ENCODE measurements at places on chromosomes 12 and 14.

DNA sequence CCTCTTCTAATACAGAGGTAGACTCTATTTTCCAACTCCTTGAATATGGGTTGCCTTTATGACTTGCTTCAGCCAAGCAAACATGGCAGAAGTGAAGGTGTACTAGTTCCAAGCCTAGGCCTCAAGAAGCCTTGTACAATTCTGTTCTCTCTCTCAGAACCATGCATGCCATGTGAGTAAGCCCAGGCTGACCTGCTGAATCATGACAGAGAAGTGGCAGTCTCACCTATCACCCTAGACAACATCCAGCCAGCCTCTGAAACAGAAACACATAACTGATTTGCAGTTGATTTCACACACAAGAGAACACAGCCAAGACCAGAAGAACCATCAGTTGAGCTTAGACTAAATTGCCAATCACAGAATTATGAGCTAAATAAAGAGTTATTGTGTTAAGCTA, 157.2 kb downstream of the GARIN6 start:
- no peak for DNase-seq

- no peak for DNase-seq
These were observed 128.9 kb downstream of the SNAPC1 start for GRCh38 chr14:61891170-61891569.

- DNase-seq: no peak
These were observed 4.7 kb downstream of the LTB4R start for GRCh38 chr14:24315807-24316596.

GRCh38 chr12:26451763-26452162, 256.4 kb downstream of the SSPN start:
- DNase-seq: no peak

DNA sequence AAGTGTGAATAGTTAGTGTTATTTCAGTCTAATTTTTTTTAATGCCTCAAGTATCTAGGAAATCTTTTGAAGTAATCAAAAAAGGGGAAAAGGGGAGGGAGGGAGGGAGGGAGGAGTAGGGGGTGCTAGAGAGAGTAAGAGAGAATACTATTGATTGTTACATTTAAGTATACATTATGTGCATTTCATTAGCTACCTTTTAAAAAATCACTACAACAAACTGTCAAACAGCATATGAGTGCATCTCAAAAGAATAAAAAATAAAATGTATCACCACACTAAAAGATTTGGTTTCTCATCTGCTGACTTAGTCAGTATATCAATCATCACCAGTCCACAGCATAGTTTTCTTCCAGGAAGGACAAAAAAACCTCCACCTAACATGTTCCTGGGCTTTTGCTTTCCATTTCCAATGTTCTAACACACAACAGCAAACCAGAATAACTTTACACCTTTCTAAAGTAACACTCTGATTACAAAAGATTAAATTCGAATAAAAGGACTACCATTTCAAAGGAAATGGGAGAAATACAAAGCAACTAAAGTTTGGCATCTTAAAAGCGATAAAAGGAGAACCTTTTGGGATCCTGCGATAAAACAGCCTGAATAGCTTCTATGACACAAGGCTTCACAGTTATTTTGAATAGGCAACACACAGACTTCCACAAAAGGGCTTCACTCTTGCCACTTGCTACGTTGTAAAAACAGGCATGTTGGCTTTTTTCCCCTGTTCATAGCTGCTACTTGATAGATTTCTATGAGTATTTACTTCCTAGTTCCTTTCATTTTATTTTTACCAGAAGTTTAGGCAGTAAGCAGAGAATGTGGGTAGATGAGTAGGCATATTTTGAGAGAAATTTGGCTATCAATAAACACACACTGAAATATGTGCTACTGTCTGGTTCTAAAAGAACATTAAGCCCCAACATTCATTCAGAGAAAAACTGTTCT, 160.9 kb downstream of the EPS8 start:
- no peak for DNase-seq

- DNase-seq: no peak
These were observed 165.7 kb downstream of the SRGAP1 start for GRCh38 chr12:64010069-64010686.

- no peak for DNase-seq
These were observed 13.6 kb downstream of the ARHGAP5 start for GRCh38 chr14:32090686-32091085.

DNA sequence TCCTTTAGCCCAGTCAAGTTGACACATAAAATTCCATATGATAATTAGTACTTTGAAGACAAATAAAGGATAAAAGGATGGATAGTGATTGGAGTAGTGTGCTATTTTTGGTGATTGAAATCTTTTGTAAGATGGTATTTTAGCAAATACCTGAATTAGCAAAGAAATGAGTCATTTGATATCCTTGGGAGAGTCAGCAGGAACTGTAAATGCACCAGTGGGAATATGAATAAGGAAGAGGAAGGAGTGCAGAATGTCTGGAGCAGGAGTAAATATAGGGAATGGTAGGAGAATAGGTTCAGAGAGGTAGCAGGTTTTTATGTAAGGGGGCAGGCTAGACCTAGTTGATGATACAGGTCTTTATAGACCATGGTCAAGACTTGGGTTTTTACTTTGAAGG, 75.0 kb downstream of the TRMT5 start:
- no peak for DNase-seq

GRCh38 chr12:28865776-28866175, 283.3 kb upstream of the FAR2 start:
- no peak for DNase-seq

- DNase-seq: no peak
These were observed 19.4 kb downstream of the GLTP start for GRCh38 chr12:109860977-109861376.

DNA sequence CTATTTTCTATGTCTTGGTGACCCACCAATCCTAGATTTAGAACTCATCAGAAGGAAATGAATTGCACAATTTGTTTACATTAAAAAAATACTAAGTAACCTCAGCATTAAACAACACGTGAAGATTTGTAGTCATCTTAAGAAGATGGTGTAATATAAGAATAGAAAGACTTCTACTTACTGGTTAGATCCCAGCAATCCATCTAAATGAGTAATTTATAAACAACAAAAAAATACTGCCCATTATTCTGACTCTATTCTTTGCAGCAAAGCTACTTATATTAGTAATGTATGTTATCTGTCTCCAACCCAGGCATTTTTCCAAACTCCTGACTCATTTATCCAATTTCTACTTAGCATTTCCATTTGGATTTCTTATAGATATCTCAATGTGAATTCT, 67.8 kb downstream of the CD163L1 start:
- no peak for DNase-seq

DNA sequence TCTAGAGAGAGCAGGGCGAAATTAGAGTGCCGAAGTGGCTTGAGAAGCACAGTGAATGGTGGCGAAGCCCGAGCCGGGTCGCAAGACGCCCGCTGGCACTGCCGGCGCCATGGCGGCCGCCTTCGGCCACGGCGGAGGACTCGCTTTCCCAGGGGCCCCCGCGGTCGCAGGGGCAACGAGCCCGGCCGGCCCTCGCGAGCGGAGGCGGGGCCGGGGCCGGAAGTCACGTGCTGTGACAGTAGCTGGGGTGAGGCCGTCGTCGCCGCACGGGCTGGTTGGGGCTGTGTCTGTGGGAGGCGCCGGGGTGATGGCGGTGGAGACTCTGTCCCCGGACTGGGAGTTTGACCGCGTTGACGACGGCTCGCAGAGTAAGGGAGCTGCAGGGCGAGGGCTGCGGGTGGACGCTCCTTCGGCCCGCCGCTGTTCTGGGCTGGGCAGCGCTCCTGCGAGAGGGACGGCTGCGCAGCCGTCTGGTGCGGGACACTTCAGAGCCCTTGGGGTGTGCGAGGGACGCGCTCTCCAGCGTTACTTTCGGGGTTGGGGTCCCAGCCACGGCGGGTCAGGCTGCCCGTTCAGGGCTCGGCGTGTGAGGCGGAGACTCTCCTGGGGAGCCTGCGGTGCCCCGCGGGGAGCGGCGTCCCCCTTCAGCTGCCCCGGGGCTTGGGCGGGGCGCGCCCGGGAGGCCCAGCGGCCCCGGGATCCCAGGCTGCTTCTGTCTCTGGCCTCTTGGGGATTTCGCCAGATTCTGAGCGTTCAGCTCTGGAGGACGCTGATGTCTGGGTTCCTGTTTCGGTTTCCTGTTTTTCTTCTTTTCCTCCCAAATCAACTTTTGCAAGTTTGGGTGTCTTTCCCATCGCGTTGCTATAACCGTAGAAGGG, at the start of gene WASHC4:
Gene WASHC4, plus strand, starts transcription at position 238 of the 878 bp plus-strand sequence. Its CDS starts 70 bp downstream, at position 308.
- peak; percentile 91 for DNase-seq

- DNase-seq: no peak
These were observed 145.0 kb downstream of the SAMD4A start for GRCh38 chr14:54711812-54712464.

DNA sequence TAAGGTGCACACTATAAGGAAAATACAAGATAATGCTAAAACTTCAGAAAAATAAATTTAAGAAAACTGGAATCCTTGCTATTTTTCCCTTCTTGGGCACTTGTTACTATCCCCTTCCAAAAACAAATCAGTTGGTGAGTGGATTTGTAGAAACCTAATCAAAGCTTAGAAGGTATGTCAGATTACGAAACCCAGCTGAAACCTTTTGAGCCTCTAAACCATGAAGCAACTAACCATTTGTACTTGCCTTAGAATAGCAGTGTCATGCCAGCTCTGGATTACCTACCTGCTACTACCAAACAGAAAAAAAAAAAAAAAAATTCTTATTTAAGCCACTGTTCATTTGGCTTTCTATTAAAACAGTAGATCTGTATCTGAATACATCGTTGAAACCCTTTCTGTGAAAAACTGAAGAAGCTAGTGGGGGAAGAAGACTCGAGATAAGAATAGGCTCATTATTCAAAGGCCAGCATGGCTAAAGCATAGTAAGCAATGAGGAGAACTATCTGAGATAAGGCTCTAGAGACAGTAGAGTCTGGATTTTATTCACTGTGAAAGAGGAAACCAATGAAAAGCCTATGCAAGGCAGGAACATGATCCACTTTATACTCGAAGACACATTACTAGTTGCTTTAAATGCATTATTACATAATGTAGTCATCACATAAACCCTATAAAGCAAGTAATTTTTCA, 30.2 kb downstream of the OSBPL8 start:
- no peak for DNase-seq

- no peak for DNase-seq
These were observed 30.2 kb upstream of the RNU6-8 start for GRCh38 chr14:32233260-32233659.

DNA sequence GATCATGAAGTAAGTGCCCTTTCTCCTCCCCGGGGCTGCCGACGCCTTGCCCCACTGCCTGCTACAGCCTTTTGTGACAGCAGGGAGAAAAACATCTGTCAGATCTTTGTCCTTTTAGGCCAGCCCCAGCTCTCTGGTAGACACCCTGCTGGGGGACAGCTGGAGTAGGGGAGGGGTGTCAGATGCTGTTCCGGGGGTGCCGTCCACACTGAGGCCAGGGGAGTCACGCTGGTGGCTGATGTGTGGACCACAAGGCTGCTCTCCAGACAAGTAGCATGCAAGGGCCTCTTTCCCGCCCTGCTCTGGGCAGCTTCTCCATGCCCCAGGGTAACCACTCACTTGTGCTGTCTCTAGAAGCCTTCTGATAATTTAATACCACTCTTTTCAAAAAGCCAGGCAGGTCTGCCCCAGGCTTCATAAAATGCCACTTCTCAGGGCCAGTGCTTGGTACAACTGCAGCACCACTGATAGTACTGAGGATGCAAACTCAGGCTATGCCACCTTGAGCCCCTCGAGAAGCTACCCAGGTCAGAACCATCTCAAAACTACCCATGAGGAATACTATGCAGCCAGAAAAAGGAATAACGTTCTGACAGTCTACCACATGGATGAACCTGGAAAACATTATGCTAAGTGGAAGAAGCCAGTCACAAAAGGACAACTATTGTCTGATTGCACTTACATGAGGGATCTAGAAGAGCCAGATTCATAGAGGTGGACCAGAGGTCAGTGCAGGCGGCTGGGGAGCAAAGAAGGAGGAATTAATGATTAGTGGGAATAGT, 66.0 kb upstream of the RIN3 start:
- DNase-seq: no peak
